ENCODE measurements at places on chromosomes 7 and 10. TPM values are rescaled to one million over a fixed set of nuclear protein-coding genes. Genes with fewer than 3 reads are reported as not detected.

POLL gene
- 18.8 TPM for total RNA-seq

LRMDA gene
- total RNA-seq, result not detected

GRM3 gene
- not detected for total RNA-seq

SPDYE2B gene
- not detected for total RNA-seq

PILRA gene
- total RNA-seq, result 2.3 TPM

DLX5 gene
- total RNA-seq, result not detected

SPACDR gene
- total RNA-seq, result 1.5 TPM

TET1 gene
- total RNA-seq, result 2.2 TPM

ANKRD1 gene
- total RNA-seq, result not detected

GBX1 gene
- total RNA-seq, result not detected

TIMM23B gene
- 27.9 TPM for total RNA-seq

GPAM gene
- 164 TPM for total RNA-seq

RPEL1 gene
- not detected for total RNA-seq

CAMK2B gene
- total RNA-seq, result not detected

ATOH7 gene
- not detected for total RNA-seq

HOXA3 gene
- 1.3 TPM for total RNA-seq

CAV2 gene
- 1.2 TPM for total RNA-seq

HPSE2 gene
- total RNA-seq, result not detected

ZNF503 gene
- total RNA-seq, result not detected

PUS7 gene
- total RNA-seq, result 22.0 TPM

RBP3 gene
- not detected for total RNA-seq

ZNF467 gene
- total RNA-seq, result not detected

ZNF722 gene
- total RNA-seq, result not detected

ANXA8 gene
- not detected for total RNA-seq

PTN gene
- not detected for total RNA-seq

TMEM229A gene
- not detected for total RNA-seq

CYP2C19 gene
- total RNA-seq, result not detected

CXCL12 gene
- not detected for total RNA-seq

FLNC gene
- total RNA-seq, result not detected

TMEM26 gene
- not detected for total RNA-seq

FAM25C gene
- total RNA-seq, result not detected

LZTS2 gene
- 11.3 TPM for total RNA-seq

C10orf88 gene
- total RNA-seq, result 17.0 TPM

MBL2 gene
- not detected for total RNA-seq

CDC14C gene
- not detected for total RNA-seq

CLCN1 gene
- total RNA-seq, result not detected

CRTAC1 gene
- total RNA-seq, result not detected

PIK3AP1 gene
- 131 TPM for total RNA-seq

TECPR1 gene
- total RNA-seq, result 28.4 TPM

CRHR2 gene
- total RNA-seq, result not detected

NKX1-2 gene
- total RNA-seq, result not detected

TMEM196 gene
- total RNA-seq, result not detected
